ENCODE measurements at places on chromosomes 11 and 22. TPM values are rescaled to one million over a fixed set of nuclear protein-coding genes. Genes with fewer than 3 reads are reported as not detected.
A peak's percentile ranks its signal among the peaks of the same experiment; 100 is the strongest.

DNA sequence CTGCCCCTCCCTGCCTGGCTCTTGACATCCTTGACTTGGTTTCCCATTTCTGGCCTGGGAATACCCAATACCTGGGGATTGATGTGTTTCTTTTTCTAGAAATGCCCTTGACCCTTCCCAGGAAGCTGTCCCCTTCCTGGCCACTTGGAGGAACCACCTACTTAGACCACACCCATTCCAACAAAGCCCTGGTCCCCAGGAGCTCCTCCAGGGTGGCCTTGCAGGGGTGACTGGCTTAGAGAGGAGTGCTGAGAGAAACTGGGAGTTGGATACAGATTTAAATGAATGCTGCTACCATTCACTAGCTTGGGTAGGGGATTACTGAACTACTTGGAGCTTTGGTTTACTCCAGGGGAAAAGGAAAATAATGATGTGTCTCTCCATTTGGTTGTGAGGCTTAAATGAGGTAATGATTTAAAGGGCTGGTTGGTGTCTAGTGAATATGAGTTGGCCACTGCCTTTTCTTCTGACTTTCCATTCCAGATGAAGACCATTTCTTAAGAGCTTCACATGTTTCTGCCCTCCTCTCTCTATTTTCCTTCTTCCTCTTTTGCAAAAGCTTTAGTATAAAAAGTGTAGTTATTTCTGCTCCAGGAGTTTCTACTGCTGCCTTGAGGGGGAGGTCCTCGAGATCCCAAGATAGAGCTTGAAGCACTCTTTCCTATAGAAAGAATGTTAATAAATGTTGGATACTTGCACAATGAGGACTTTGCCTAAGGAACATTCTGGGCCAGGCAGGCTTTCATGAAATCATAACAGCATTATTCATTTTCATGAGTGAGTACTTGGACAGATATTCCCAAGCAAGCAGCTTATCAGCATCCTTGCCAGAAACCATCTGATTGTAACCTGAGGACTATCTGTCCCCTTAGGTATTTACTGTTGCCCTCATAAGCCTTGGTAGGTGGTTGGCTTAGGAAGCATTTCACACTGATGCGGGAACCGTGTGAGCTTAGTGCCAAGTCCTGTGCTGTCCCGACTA is 22.4 kb downstream of the PANX1 start:
- no peak for DNase-seq

GRCh38 chr11:134047586-134047999 is 21.3 kb upstream of the JAM3 start:
- DNase-seq = no peak

- DNase-seq = no peak
These were observed 11.8 kb downstream of the RNF215 start for GRCh38 chr22:30375312-30375849.

DNA sequence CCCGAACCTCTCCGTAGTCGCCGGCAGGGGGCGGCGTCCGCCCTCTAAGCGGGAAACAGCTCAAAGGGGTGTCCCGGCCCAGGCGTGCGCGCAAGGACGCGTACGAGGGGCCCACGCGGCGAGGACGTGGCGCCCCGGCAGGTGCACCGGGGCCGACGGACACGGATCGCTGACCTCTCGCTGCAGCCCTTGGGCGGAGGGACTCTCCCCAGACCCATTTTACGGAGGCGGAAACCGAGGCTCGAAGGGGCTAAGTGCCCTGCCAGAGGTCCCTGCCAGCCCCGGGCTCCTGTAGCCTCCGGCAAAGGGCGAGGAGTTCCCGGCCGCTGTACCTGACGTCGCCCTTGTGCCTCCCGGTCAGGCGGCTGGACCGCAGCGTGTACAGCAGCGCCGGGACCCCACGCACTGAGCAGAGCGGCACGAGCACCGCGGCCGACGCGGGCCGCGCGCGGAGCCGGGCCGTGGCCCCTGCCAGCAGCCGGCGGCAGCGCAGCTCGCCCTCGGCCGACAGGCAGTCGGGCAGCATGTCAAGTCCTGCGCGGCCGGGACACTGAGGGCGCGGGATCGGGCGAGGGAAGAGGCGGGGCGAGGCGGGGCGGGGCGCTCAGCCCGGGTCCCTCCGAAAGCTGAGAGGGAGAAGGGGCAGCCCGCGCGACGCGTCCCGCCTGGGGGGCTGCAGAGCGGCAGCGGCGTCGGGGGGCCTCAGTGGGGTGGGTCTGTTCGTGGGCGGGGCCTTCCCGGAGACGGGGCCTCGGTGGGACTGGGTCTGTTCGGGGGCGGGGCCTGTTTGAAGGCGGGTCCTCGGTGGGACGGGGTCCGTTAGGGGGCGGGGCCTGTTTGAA is at the start of gene NUDT8:
Gene NUDT8, minus strand, starts transcription at position 552 of the 842 bp plus-strand sequence. Its CDS starts 26 bp downstream, at position 526.
- DNase-seq = peak; percentile 86

DNA sequence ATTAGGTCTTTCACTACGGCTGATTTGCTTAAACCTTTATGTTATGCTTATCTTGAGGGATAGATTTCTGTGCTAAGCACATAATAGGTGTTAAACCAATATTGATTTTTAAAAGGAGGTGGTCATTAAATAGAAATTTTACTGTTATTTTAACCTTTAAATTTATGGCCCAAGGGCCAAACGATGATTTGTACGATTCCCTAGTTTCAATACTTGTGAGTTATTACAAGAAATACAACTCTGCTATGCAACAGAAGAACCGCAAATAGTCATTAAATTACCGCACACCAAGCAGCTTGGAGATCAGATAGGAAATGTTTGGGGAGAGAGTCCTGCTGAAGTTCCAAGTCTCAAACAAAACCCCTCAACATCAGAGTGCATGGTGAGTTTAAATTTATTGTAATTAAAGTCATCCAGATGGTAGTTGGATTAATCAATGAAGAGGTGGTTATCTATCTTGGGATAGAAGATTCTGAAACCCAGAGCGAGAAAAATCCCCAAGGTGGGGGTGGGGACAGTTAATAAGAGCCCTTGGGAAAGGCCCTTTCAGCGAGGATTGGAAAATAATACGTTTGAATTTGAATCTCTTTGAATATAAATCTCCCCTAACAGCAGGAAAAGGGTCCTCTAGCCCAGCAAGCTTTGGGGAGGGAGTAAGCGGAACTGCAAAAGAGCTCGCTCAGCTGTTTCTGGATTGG is 805 bp upstream of the QSER1 start:
- peak; percentile 12 for DNase-seq

GRCh38 chr22:37741312-37741795 is 44.5 kb downstream of the TRIOBP start:
- DNase-seq = no peak

DNA sequence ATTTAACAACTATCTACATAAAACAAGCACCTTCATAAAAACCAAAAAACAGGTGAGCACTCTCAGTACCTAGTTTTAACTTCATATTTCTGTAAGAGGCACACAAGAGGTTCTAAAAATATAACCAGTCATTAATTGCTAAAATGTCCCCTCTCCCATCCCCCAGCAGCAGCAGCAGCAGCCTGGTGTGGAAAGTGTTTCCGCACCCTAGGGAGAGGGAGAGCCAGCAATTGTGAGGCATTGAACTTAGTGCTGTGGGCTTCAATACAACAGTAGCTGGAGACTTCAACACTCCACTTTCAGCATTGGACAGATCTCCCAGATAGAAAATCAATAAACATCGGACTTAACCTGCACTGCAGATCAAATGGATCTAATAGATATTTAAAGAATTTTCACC is 1158.5 kb downstream of the JRKL start:
- DNase-seq = no peak

GRCh38 chr11:47383071-47383470 is 4.7 kb upstream of the SPI1 start:
- DNase-seq = no peak

GRCh38 chr22:50561401-50562358 is 1.0 kb downstream of the SYCE3 start:
- DNase-seq = no peak

- peak; percentile 69 for DNase-seq
These were observed 10.2 kb upstream of the LDHA start for GRCh38 chr11:18384157-18384641.

DNA sequence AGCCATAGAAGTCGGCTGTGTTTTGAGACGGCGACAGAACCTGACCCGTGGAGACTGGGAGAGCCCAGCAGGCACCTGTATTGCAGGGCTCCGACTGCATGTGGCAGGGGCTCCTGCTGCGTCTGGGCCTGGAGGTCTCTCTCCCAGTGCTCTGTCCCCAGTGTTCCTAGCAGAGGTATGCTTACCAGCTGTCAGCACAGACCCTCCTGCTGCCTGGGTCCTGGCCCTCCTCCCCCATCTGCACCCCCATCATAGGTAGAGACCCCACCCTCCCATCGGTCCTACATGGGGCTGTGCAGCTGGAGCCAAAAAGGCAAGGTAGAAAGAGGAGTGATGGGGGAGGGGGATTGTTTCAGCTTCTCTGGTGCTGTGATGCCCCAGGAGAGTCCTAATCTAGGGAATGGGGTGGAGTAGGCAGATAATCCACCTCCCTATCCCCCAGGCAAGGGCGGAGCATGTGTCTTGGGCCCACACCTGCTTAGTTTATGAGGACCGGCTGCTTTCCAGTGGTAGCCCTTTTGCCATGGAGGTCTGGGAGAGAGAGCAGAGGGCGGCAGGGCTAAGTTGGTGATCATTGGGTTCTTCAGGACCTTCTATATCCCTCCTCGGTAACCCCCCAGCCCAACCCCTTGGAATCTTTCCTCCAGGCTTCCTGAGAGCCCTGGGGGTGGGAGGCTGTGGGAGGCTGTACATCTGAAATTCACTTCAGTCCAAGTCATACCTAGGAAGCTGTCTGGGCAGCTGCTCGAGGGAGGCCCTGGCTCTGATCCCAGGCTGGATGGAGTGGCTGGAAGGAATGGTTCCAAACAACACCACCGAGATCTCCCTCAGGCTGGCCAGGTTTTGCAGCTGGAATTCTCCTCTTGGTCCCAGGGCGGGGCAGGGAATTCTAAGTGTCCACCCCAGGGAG is 5.3 kb downstream of the SLC7A4 start:
- DNase-seq = no peak

DNA sequence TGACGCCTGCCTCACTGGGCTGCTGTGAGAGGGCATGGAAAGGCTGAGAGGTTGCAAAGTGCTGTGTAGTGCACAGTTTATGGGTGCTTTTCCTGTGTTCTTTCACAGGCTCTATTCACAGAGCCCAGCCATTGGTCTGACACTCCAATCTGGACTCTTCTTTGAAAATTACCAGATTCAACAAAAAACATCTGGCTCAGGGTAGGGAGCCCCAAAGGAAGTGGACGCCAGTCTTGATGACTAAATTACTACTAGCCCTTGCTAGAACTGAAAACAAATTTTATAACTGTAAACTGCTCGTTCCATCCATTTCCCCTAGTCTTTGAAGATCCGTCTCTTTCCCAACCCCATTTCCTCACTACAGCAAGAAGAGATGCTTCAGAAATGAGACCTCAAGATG is 178.6 kb downstream of the TENM4 start:
- DNase-seq = no peak

DNA sequence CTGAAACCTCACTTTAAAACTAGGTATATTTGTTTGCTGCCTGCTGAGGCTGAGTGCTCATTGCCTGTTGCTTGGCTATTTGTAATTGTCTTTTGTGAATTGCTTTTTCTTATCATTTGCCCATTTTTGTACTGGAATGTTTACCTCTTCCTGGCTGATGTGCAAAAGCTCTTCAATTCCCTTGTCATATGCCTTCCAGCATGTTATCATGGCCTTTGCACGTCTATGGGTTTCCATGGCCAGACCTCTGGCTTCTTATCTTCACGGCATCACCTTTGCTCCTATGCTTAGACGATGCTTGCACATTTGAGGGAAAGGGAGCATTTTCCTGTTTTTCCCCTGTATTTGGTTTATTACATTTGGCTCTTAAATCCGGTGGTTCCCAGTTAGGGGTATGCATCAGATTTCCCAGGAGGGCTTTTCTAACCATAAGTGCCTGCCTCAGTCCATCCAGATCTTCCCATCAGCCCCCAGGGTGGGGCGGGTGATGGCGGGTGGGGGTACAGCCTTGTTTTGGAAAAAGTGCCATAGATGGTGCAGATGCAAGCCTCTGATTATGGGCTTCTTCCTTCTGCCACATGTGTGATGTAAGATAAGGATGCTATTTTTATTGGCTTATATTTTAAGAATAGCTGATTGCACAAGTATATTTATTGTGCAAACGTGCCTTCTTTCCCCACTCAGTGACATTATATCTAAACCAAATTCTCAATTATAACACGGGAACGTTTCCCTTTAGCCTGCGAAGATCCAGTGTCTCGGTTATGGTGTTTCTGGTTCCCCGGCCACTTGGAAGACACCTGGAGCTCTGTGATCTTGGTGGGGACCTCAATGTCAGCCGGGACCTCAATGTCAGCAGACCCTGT is 70.6 kb upstream of the SEPTIN5 start:
- DNase-seq = no peak

GRCh38 chr11:2095198-2095520 is 44.0 kb downstream of the IGF2 start:
- no peak for DNase-seq

- DNase-seq = peak; percentile 74
These were observed 1.9 kb downstream of the PIWIL3 start for GRCh38 chr22:24772493-24773220.

Gene SMTN
- 269 TPM for total RNA-seq

Gene SCN3B
- total RNA-seq = 4.9 TPM

Gene LDHAL6A
- total RNA-seq = not detected

Gene TECTA
- 0.51 TPM for total RNA-seq

Gene KCNK7
- 0.14 TPM for total RNA-seq

Gene RNF121
- 36.4 TPM for total RNA-seq
